ENCODE measurements at places on chromosomes 16 and 17.

DNA sequence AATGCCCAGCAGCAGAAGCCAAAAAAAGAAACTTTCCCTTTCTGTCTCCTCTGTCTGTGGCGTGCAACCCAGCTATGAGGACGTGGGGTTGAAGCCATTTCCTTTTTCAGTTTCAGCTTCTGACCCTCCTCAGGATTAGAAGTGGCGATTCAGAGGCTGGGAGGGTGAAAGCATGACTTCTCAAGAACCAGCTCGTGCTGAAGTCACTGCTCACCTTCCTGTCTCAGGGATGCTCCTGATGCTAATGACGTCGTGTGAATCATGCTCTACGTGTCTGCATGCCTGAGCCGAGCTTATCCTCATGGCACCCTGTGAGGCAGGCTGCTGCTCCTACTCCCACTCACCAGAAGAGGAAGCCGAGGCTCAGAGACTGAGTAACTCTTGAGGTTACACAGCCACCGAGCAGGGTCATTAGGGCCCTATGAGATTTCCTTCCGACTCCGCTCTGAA, 5.7 kb upstream of the LPO start:
- no peak for DNase-seq

DNA sequence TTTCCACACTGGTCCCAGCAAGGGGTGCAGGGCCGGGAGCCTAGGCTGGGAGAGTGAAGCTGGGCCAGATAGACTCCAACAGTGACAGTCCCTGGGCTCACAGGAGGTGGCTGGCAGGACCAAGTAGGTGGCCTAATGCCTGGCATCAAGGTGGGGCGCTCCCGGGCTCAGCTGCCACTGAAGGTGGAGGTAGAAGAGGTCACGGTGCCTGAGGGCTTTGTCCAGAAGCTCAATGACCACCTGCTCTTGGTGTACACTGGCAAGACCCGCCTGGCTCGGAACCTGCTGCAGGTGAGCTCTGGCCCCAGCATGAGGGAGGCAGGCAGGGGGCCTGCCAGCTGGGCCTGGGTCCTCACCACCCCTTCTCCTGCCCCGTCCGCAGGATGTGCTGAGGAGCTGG, 23.8 kb downstream of the FCSK start:
- no peak for DNase-seq

GRCh38 chr16:65570261-65570660, 448.4 kb upstream of the CDH11 start:
- DNase-seq, result no peak

- DNase-seq, result no peak
Measured at GRCh38 chr17:77830816-77831473, 127.6 kb upstream of the TNRC6C start.

GRCh38 chr17:8953156-8953885, 12.2 kb downstream of the PIK3R5 start:
- no peak for DNase-seq

DNA sequence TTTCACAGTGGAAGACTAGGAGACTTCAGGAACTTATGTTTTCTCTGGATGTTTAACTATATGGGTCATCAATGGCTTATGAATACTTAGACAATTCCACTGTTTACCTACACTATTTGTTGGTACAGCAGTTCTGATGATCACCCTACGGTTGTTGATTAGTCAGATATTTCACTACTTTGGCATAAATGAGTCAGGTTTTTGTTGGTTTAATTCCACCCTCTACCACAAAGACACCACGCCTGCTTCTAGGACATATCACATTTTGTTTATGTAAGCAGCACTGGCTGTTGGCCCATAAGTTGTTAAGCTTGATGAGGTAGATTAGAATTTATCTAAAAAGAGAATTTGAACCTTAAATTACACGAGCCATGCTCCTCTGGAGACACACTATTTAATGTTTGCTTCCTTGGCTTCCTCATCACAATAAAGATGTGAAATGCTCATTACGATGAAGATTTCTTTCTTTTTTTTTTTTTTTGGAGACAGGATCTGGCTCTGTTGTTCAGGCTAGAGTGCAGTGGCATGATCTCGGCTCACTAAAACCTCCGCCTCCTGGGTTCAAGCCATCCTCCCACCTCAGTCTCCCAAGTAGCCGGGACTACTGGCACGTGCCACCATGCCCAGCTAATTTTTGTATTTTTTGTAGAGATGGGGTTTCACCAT, 4.3 kb downstream of the GDE1 start:
- no peak for DNase-seq

GRCh38 chr17:4331614-4332013, 34.9 kb downstream of the UBE2G1 start:
- DNase-seq, result no peak

GRCh38 chr16:28205117-28205899, 6.5 kb downstream of the XPO6 start:
- no peak for DNase-seq

DNA sequence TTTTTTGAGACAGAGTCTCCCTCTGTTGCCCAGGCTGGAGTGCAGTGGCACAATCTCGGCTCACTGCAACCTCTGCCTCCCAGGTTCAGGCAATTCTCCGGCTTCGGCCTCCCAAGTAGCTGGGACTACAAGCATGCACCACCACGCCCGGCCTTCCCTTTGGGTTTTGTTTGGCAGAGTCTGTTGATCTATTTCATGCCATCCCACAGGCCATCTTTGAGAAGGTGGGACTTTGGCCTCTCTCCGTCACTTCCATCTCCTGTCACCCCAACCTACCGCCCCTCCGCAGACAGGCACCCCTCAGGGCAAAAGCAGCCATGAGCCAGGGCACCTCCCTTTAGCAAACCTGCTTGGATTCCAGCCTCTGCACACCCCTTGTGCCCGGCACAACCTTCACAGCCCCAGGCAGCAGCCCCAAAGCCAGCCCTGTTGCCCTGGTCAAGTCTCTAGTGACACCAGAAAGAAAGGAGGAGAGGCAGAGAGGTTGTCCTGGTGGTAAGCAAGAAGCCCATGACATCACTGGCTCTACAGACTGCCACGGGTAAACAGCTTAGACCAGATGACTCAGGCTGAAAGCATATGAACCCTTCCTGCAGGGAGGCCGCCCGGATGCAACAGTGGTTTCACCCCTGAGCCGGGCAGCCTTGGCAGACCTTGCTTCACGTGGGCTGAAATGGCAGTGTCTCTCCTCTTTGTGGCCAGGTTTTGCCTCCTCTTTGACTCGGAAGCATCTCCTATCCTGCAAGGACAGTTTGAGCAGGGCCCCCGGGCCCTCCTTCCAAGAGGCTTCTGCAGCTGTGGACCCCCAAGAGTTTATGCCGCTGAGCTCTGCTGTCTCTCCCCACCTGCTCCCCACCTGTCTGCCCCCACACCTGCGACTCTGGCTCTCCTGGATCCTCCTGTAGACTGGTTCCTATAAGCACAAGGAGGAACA, 8.1 kb upstream of the TIMP2 start:
- DNase-seq, result no peak

- DNase-seq, result no peak
Measured at GRCh38 chr17:75531721-75532072, 6.2 kb downstream of the LLGL2 start.

- no peak for DNase-seq
Measured at GRCh38 chr17:55394357-55395021, 27.1 kb downstream of the MMD start.

DNA sequence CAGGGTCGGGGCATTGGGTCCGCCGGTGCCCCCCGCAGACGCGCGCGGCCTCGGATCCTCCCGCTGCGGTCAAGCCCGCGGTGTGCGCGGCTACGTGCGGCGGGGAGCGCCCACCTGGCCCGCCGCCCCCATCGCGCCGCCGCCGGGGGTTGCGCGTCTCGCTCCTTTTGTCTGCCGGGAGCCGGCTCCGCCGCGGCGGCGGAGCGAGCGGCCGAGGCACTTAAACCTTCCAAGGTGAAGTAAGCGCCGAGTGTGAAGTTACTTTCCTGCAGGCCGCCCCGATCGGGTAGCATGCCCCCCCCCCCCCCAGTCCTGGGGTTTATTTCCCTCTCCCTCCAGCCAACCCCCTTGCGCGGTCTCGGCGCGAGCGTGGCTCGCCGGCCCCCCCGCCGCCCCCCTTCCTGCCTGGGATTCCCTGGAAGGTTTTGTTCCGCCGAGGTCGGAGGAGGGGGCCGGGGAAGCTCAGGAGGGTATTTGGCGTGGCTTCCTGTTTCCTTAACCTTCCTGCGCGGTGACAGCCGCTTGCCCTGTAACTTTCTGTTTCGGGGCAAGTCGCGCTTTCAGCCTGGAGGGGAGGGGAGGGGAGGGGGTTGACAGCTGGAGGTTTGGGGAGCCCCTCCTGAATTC, 56.6 kb upstream of the GSE1 start:
- DNase-seq, result peak; percentile 55

- DNase-seq, result no peak
Measured at GRCh38 chr17:69326377-69327059, 415 bp downstream of the ABCA5 start.

- no peak for DNase-seq
Measured at GRCh38 chr17:66779237-66779606, 55.7 kb upstream of the CACNG5 start.

- DNase-seq, result no peak
Measured at GRCh38 chr17:7982173-7982572, 20.2 kb upstream of the GUCY2D start.

DNA sequence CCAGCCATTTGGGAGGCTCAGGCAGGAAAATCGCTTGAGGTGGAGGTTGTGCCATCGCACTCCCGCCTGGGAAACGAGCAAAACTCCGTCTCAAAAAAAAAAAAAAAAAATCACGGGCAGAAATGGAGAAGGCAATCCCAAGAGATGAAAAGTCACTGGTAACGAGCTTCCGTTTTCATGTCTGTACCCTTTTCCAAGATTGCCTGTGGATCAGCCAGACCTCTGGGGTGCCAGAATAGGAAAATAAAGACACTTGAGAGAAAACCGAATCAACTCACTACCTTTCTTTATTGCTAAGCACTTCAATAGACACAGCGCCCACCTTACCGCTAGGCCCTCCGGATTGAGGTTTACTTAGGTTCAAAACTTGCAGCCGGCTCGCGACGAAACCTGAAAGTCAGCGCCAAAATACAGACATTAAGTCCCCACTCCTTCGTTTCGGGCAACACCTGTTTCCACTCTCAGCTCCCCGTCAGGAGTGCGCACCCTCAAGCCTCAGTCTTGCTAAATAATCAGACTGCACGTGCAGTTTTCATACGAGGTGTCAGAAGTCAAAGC, 970 bp upstream of the TRAF7 start:
- no peak for DNase-seq

DNA sequence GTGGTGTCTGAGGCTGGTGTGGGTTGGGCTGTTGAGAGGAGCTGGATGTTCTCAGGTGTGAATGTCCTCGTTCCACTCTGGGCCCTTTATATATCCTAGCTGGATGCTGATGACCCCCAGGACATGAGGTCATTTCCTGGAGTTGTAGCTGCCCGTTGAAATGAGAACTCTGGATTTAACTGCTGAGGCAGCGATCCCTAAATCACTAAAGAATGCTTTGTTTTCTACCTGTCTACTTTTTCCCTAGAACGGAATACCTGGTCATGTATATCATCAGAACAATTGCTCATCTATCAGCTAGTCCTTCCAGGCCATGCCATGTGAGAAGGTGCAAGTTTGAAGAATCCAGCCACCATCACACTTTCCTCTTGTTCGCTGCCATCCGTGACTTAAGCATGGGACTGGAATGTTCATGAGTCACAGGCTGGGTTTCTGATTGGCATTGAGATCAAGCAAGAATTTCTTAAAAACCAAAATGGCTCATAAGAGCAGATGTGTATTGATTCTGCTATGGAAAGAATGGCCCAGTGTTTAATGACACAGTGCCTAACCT, at the start of gene KRTAP2-3:
TSS of gene KRTAP2-3 (minus strand) at position 63 of the 553 bp plus-strand sequence. CDS start 64 bp downstream, outside the sequence.
- DNase-seq, result no peak

- no peak for DNase-seq
Measured at GRCh38 chr17:29474297-29474696, 84.1 kb downstream of the TAOK1 start.

- DNase-seq, result no peak
Measured at GRCh38 chr16:27414788-27415431, 12.9 kb downstream of the IL21R start.

- peak; percentile 62 for DNase-seq
Measured at GRCh38 chr17:75764711-75765421, at the start of gene GALK1. Gene GALK1 (minus strand): TSS chr17:75765192. CDS start chr17:75765136, 56 bp downstream.

- DNase-seq, result no peak
Measured at GRCh38 chr16:27838536-27839175, 224.9 kb downstream of the GSG1L start.

GRCh38 chr17:82489117-82489516, 30.4 kb upstream of the FOXK2 start:
- DNase-seq, result no peak

- DNase-seq, result no peak
Measured at GRCh38 chr17:33262266-33263123, 30.6 kb downstream of the ASIC2 start.

GRCh38 chr16:67666032-67666551, 458 bp downstream of the ENKD1 start:
- no peak for DNase-seq

DNA sequence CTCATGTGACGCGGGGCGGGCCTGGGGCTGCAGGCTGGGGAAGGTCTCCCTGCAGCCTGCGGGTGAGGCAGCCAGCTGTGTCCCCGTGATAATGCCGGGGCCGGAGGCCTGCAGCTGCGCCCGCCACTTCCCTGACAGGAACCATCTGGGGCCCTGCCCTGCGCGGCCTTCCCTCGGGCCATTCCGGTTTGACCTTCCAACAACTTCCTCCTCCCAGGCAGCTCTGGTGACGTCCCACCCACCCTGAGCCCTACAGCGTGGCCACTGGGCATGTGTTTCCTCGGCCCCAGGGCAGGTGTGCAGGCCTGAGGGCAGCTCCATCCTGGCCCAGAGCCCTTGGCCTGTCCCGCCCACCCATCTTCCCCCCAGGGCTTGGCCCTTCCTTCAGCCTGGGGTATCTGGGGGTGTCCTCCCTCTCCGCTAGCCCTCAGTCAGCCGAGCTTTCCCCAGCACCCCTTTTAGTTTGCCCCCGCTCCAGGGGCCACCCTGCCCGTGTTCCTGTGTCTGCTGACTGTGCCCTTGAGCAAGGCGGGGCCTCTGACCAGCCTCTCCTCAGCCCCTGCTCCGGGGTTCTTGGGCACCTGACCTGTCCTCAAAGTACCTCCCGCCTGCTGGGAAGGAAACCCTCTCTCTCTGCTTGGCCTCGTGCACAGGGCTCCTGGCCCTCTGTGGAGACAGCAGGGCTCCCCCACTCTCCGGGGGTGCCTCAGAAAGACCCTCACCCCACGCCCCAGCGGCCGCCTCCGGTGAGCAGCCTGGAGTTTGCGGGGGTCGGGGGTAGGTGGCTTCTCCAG, at the start of gene CBFA2T3:
TSS of gene CBFA2T3 (minus strand) at position 190 of the 794 bp plus-strand sequence. CDS start 400 bp downstream, outside the sequence.
- DNase-seq, result no peak

GRCh38 chr17:45847101-45847500, 2.4 kb downstream of the SPPL2C start:
- DNase-seq, result no peak

DNA sequence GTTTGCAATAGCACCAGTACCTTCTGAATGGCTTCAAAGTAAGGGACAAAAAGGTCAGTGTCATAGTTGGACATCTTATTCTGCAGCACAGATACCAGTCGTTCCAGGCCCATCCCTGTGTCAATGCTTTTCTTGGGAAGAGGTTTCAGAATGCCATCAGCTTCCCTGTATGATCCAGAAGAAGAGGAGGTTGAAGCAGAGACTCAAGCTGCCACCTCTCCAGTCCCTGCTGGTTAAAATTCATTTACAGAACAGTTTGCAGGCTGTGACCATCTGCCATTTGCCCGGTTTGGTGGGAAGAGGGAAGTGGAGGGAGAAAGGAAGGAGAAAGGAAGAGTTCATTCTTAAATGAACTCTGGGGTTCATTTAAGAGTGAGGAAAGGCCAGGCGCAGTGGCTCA, 18.4 kb upstream of the EXOSC6 start:
- no peak for DNase-seq

Measured in stimulated activated CD4-positive, alpha-beta T cell treated with anti-CD3 and anti-CD28 coated beads, Interleukin-2, amount 100 ng/mL, for 4 hours (primary cell).